ENCODE measurements at places on chromosomes 3 and 15.

DNA sequence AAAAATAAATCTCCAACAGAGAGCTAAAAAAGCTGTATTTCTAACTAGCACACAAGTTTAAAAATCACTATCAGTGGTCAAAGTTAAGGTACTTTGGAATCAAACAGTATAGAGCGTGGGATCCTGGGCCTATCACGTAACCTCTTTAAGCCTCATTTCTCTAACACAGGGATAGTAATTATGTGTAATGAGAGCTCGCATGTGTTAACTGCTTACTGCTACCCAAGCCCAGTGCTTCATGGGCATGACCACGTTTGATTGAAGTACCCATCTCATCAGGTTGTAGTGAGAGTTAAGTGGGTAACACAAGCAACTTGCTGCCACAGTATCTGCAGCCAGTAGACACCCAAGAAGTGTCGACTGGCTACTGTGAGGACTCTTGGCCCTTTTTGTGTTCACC, 28.2 kb upstream of the NOX5 start:
- no peak for DNase-seq

GRCh38 chr3:11613319-11613718, 30.4 kb downstream of the VGLL4 start:
- DNase-seq, result no peak

- no peak for DNase-seq
Observed at GRCh38 chr3:65963787-65964677, 74.7 kb downstream of the MAGI1 start.

DNA sequence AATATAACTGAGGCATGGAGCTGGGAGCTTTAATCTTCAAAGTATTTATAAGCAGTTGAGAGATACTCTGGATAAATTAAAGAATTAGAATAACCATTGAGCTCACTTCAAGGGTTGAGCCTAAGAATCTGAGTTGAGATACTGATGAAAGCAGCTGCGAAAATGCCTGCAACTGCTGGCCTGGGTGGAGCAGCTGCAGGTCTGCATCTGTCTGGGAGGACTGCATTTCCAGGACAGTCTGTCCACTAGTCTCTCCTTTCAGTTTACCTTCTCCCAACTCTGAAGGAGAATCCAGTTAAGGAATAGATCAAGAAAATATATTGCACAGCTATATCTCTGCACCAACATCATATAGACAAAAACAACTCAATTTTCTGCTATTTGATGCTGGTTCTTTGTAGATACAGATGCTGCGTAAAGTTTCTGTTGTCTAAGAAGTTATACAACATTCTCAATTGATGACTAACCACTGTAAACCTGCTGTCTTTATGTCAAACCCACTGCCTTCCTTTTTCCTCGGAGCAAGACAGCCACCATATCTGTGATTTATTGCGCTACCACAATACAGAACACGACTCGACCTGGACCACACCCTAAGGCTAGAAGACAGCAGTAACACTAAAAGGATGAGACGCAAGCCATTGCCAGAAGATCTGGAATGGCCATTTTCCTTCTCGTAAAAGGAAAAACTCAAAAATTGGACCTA, 245.1 kb downstream of the MAGI1 start:
- no peak for DNase-seq

DNA sequence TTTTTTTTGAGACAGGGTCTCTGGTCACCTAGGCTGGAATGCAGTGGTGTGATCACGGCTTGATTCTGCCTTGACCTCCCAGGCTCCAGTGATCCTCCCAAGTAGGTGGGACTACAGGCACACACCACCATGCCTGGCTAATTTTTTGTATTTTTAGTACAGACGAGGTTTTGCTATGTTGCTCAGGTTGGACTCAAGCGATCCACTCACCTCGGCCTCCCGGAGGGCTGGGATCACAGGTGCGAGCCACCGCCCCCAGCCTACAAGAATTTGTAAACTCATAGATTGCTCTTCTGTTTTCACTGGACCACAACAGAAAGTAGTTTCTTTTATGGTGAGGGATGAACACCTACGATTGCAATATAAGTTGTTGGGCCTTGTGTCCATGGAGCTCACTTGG, 7.4 kb downstream of the IGF1R start:
- DNase-seq, result no peak

- DNase-seq, result no peak
Observed at GRCh38 chr3:134427400-134428111, 53.3 kb upstream of the AMOTL2 start.

GRCh38 chr3:160232014-160232413, 6.8 kb downstream of the C3orf80 start:
- DNase-seq, result no peak

GRCh38 chr3:5238545-5238944, 51.0 kb downstream of the EDEM1 start:
- DNase-seq, result no peak

GRCh38 chr3:50126287-50127211, 28.6 kb upstream of the SEMA3F start:
- DNase-seq, result no peak

DNA sequence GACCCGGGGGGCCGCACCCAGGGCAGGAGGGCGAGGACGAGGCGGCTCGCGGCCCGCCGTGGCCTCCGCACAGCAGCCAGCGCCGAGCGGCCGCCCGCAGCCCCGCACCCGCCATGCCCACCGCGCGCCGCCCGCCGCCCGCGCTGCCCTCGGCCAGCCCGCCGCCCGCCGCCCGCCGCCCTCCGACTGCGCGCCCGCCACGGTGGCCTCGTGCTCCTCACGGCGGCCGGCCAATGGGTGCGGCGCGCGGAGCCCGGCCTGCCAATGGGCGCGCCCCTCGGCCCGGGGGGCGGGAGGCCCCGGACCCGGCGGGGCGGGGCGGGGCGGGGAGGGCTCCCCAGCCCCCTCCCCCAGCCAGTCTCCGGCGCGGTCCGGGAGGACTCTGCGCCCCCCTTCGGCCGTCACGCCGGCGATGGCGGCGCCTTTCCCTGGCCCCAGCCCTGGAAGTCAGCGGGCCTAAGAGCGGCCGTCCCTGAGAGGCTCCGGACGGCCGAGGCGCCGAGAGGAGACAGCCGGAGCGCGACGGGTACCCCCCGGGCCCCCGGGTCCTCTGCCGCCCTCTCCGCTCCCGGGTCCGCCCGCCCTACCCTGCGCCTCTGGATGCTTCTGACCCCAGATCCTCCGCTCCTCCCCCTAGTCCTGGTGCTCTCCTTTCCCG, at the start of gene NT5DC2:
NT5DC2 (minus strand) TSS at position 235 of the 658 bp plus-strand sequence; CDS start at position 115, 120 bp downstream.
- DNase-seq, result peak; percentile 76

- DNase-seq, result no peak
Observed at GRCh38 chr3:107409365-107409764, 32.1 kb downstream of the CCDC54 start.

DNA sequence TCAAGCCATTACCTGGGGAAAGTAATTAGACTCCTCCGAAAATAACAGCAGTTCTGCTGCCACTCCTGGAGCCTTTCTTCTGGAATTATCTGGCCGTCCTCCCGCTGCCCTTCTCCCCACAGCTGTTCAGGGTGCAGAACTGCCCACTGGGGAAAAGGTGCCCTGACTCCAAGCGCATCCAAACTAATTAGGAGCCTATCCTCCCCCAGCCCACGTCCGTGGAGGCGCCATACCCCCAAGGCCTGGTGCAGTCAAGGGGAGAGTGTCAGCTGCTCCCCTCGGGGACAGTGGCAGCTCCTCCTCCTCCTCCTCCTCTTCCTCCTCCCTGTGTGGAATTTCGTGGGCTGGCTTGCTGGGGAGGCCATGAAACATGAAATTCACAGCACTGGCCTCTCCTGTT, 177.2 kb downstream of the XXYLT1 start:
- no peak for DNase-seq
